ENCODE measurements at places on chromosomes 1 and 21.

GRCh38 chr21:14353726-14354125, 29.2 kb downstream of the HSPA13 start:
- H3K36me3 ChIP-seq = no peaks in the 10 kb centered on the region
- peaks cover 2% of the 10 kb centered on the region for H3K27me3 ChIP-seq
- no peaks in the 10 kb centered on the region for H3K4me1 ChIP-seq
- H3K4me3 ChIP-seq = no peak overlapping the region
- DNase-seq = no peak

DNA sequence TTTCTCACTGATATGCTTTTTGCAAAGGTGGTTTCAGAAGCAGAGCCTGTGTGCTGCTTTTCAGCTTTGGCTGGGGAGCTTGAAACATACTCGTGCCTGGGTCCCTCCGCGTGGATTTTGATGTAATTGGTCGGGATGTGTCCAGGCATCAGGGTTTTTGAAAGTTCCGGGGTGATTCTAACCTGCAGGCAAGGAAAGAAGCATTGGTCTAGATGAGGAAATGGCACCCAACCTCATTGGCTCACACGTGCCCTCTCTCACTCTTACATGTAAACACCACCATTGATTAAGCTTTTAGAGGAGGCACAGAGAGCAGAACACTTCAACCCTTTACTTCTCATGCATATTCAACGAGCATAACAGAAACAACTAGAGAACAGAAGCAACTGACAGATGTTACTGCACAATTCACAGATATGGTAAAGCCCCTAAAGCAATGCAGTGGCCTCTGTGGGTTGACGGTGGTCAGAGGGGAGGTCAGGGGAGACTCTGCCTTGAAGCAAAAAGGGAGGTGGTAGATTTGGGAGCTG, 112.1 kb downstream of the TLR5 start:
- DNase-seq = no peak
- H3K27ac ChIP-seq = no peak overlapping the region
- no peaks in the 10 kb centered on the region for H3K27me3 ChIP-seq
- H3K4me1 ChIP-seq = no peaks in the 10 kb centered on the region
- H3K36me3 ChIP-seq = no peaks in the 10 kb centered on the region

GRCh38 chr1:53182111-53182593, 14.5 kb upstream of the CPT2 start:
- H3K4me1 ChIP-seq = no peaks in the 10 kb centered on the region
- peaks cover 2% of the 10 kb centered on the region for H3K27me3 ChIP-seq
- no peak overlapping the region for H3K4me3 ChIP-seq
- no peak overlapping the region for H3K27ac ChIP-seq
- DNase-seq = peak; percentile 94

GRCh38 chr1:228090613-228091081, 8.1 kb downstream of the ARF1 start:
- DNase-seq = peak; percentile 1
- H3K36me3 ChIP-seq = peaks cover 86% of the 10 kb centered on the region
- H3K27me3 ChIP-seq = no peaks in the 10 kb centered on the region
- peaks cover 77% of the 10 kb centered on the region for H3K4me1 ChIP-seq
- peak overlapping the region; percentile 27 for H3K4me3 ChIP-seq
- H3K27ac ChIP-seq = peak overlapping the region; percentile 25

DNA sequence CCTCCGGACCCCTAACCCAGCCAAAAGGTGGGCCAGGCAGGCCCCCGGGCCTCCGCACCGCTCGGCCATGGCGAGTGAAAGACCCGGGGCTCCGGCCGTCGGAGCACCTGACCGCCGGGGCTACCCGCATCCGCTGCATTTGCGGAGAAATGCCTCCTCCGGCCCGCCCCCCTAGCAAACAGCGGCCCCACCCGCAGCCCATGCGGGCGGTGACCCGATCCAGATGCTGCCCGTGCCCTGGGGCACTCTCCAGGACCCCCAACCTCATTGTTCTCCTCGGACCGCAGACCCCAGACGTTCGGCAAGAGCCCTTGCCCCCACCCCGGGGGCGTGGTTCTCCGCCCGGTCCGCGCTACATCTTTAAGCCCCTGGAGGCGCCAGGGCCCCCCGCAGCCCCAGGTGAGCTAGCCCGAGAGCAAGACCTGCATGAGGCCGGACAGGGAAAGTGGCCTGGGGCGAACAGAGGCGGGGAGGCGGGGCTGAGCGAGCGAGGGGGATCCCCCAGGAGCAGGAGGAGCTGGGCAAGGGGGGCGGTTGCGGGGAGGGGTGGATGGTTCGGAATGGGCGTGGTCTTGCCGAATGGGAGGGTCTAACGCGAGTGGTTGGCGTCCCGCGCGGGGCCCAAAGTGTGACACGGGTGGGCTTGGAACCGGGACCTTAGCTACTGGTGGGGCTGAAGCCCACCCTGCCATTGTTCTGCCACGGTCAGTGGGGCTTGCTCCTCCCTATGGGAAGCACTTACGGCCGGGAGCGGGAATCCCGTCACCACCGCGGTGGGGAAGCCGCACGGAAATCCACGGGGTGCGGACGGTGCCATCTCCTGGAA, 6.3 kb upstream of the CRYBG2 start:
- peaks cover 42% of the 10 kb centered on the region for H3K4me1 ChIP-seq
- H3K27ac ChIP-seq = peak overlapping the region; percentile 52
- peaks cover 17% of the 10 kb centered on the region for H3K27me3 ChIP-seq
- H3K4me3 ChIP-seq = peak overlapping the region; percentile 60
- DNase-seq = peak; percentile 74
- H3K36me3 ChIP-seq = no peaks in the 10 kb centered on the region

DNA sequence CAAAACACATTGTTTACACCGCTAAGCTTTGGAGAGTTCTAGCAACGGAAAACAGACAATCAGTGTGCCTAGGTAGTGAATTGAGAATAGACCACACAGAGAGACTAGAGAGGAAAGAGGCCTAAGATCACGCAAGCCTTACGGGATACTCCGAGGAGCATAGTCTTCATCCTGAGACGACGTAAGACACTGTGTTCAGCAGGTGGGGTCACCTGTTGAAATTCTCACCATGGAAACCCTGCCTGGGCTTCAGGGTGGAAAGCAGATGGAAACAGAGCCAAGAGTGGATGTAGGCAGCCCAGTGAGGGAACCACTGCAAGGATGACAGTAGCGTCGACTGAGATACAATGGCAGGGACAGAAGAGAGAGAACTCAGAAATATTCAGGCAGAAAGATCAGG, 40.2 kb downstream of the COA6 start:
- no peak for DNase-seq
- H3K36me3 ChIP-seq = peaks cover 36% of the 10 kb centered on the region
- H3K27me3 ChIP-seq = no peaks in the 10 kb centered on the region
- H3K4me3 ChIP-seq = no peak overlapping the region
- peaks cover 5% of the 10 kb centered on the region for H3K4me1 ChIP-seq
- no peak overlapping the region for H3K27ac ChIP-seq

DNA sequence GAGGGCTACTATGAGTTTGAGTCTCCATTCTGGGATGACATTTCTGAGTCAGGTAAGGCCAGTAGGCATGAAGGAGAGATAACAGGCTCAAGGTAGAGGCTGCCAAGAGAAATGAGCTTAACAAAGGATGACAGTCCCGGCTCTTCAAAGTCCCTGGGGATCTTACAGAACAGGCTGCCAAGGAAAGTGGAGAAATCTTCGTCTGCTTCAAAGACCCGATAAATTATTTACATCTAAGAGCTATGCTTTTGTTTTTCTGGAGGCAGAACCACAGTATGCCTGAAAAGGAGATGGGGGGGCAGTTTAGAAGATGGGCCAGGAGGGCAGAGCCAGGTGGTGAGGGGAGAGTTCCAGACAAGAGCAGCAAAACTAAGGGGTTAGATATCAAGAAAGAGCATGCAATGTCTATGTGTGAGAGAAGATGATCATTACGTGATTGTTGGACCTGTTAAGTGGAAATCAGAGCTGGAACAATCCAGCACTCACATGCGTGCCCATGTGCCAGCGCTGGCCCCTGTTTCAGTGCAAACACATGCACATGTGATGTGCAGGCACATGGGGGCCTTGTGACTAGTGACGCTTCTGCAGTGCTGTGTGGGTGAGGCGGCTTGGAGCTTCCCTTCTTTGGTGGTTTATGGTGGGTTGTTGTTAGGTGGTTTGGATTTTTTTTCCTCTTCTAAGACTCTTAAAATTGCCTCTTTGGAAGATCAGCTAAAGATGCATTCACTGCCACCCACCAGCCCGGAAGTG, 25.7 kb downstream of the CAMK1G start:
- no peak overlapping the region for H3K27ac ChIP-seq
- H3K4me1 ChIP-seq = no peaks in the 10 kb centered on the region
- no peak for DNase-seq
- no peaks in the 10 kb centered on the region for H3K27me3 ChIP-seq

- H3K36me3 ChIP-seq = no peaks in the 10 kb centered on the region
- H3K27me3 ChIP-seq = peaks cover 4% of the 10 kb centered on the region
These were observed 15.8 kb downstream of the SLC45A3 start for GRCh38 chr1:205664399-205665017.

DNA sequence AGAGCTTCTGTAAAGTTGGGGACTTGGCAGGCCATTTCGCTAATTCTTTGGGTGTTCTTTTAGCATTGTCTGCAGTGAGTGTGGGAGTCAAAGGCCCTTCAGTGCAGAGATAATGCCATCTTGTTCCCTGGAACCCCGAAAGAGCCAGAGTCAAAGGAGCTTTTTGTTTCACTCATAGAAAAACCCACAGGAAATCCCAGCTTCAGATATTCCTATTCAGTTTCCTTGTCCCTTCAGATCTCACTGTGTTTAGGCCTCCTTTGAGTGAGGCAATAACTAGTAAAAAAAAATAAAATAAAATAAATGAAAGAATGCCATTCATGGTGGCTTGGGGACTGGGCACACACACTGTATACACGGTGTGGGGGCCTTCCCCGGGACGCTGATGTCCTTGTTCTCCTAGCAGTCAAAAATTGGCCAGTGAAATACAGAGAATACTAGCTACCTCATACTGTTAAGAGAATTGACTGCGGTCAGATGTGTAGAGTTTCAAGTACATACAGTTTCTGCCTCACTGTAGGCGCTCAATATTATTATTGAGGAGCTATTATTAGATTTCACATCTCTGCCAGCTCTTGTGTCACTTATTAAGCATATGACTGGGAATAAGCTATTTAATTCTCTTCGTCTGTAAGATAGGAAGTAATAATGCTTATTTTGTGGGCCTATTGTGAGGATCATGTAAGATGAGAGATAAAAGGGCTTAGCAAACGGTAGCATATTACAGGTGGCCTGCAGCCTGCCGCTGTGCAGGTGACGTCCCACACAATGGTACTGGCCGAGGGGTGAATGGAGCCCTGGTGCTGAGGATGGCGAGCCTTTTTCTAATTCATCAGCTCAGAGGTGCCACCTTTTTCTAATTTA, 16.7 kb downstream of the DISC1 start:
- H3K27me3 ChIP-seq = no peaks in the 10 kb centered on the region
- peaks cover 11% of the 10 kb centered on the region for H3K4me1 ChIP-seq
- no peak for DNase-seq

DNA sequence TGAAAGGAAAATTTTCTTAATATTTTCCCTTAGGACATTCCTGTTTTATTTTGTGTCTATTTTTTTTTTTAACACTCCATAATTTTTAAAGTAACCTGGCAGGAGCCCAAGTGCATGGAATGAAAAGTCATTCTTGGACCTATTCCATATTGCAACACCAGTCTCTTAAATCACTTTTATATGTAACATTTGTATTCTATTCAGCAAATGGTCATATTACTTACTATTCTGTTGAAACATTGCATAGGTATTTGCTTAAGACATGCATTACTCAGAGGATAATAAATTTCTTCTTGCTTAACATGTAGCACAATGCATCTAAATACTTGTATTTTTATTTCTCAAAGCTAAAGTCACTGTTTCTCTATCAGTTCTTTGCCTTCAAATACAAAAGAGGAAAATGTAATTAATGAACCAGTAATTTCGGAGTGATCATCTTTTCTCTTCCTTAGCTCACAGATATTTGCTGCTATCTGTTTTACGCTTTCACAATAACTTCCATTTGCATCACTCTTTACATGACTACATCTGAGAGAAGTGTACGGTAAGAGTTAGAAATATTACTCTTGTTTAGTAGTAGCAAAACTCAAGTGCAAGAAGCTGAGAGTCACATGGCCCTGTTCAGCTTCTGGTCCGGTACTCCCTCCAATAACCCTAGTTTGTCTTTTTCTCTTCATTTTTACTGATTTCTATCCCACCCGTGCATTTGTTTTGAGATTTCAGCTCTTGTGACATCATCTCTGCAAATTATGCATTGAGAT, 394.8 kb downstream of the USP25 start:
- no peaks in the 10 kb centered on the region for H3K4me1 ChIP-seq
- no peak overlapping the region for H3K27ac ChIP-seq
- no peak overlapping the region for H3K4me3 ChIP-seq

DNA sequence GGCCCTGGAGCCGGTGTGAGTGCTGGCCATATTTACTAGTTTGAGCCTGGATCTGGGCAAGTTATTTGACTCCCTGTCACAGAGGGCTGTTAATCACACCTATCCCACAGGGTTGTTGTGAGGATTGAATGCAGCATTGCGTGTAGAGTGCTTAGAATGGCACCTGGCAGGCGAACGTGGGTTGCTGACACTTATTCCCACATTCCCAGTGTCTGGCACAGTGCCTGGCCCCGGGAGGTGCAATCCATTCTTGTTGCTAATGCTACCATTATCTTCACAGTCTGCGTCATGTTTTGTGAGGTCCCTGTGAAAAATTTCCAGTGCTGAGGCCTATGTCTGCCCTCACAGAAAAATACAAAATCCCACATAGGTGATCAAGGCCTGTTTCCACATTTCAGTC, 66.1 kb downstream of the CD2 start:
- DNase-seq = no peak
- H3K27ac ChIP-seq = no peak overlapping the region
- no peak overlapping the region for H3K4me3 ChIP-seq
- peaks cover 44% of the 10 kb centered on the region for H3K4me1 ChIP-seq
- H3K27me3 ChIP-seq = no peaks in the 10 kb centered on the region

DNA sequence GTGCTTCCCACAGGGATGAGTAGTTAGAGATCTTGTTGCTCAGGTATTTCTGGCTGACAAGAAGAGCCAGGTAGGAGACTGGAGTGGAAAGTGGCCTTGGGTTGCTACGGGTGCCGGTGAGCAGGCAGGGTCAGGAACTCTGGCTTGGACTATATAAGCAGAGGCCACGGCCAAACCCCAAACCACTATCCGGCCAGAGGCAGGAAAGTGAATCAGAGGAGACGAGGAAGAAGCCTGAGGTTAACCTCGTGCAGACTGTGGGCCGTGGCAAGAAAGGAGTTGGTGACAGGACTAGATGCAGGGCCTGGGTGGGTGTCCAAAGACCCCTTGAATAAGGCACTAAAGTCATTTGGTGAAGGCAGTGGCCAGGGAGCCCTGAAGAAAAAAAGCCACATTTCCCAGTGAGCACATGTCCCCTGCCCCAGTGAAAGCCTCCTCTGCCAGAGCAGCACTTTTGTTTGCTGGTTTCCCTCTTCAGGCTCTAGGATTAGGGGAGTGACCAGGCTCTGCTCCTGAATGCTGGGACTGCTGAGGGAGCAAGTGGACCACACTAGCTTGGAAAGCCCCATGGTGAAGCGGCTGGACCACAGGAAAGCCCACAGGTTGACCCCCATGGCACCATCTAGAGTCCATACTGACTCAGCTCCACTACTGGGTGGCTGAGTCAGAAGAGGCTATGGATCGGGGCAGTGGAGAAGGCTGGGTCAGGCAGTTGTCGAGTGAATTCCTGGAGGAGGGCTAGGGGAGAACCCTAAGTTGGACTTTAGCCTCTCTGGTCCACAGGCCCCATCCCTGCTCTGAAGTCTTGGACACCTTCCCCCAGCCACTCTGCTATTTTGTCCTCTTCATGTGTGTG, 23.4 kb downstream of the CSF1 start:
- H3K4me1 ChIP-seq = peaks cover 7% of the 10 kb centered on the region
- H3K4me3 ChIP-seq = no peak overlapping the region
- peak; percentile 33 for DNase-seq
- no peaks in the 10 kb centered on the region for H3K27me3 ChIP-seq
- H3K36me3 ChIP-seq = peaks cover 11% of the 10 kb centered on the region
- peak overlapping the region; percentile 61 for H3K27ac ChIP-seq

- H3K36me3 ChIP-seq = no peaks in the 10 kb centered on the region
- no peak for DNase-seq
These were observed 35.6 kb upstream of the ID3 start for GRCh38 chr1:23594927-23595353.
